Panc1 (cell line): ENCODE measurements at places on chromosomes 16 and 17. TPM values are rescaled to one million over a fixed set of nuclear protein-coding genes. Genes with fewer than 3 reads are reported as not detected.

Gene CCR7
- total RNA-seq: 0.44 TPM

Gene IRX6
- not detected for total RNA-seq

Gene PYY
- not detected for total RNA-seq

Gene QRICH2
- 0.92 TPM for total RNA-seq

Gene VASN
- 33.5 TPM for total RNA-seq

Gene CFAP97D1
- not detected for total RNA-seq

Gene DDX52
- total RNA-seq: 16.5 TPM

Gene RHBDF2
- 67.8 TPM for total RNA-seq

Gene CACNG5
- total RNA-seq: 0.21 TPM

Gene SLC9A5
- total RNA-seq: 1.7 TPM

Gene KRT36
- not detected for total RNA-seq

Gene NPB
- total RNA-seq: 3.9 TPM

Gene TAC4
- not detected for total RNA-seq

Gene RNFT1
- 11.7 TPM for total RNA-seq

Gene HSPB9
- not detected for total RNA-seq

Gene CCL8
- not detected for total RNA-seq

Gene HOXB5
- 67.2 TPM for total RNA-seq

Gene CLDN7
- total RNA-seq: 43.1 TPM

Gene PTGES3L
- total RNA-seq: 0.74 TPM

Gene NUBP1
- total RNA-seq: 27.5 TPM

Gene NHERF2
- 174 TPM for total RNA-seq

Gene ELOB
- total RNA-seq: 642 TPM

Gene KRTAP2-3
- not detected for total RNA-seq

Gene OTOP2
- total RNA-seq: not detected

Gene CHMP6
- total RNA-seq: 43.7 TPM

Gene EVPLL
- total RNA-seq: not detected

Gene HOXB4
- 27.9 TPM for total RNA-seq

Gene COX11
- 87.0 TPM for total RNA-seq

Gene SMTNL2
- not detected for total RNA-seq

Gene SLC26A11
- 30.9 TPM for total RNA-seq

Gene LGALS9B
- total RNA-seq: not detected

Gene SCN4A
- total RNA-seq: 0.03 TPM
